ENCODE measurements at places on chromosomes 4 and X.

DNA sequence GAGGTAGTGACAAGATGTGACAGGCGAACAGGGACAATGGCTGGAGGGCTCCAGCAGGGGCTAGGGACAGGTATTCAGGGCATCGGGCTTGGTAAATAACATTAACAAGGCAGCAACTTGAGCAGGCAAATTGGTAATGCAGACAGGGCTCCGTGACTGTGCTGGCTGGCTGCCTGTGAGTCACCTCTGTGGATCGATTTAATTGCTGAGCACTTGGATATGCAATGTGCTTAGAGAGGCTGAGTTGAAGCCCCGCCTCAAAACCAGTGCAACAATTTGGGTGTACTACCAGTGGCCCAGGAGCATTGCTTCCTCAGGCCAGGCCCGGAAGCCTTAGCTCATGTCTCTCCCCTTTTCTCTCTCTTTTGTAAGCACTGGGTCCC lies 19.5 kb downstream of the CNGA2 start:
- no peak for DNase-seq

DNA sequence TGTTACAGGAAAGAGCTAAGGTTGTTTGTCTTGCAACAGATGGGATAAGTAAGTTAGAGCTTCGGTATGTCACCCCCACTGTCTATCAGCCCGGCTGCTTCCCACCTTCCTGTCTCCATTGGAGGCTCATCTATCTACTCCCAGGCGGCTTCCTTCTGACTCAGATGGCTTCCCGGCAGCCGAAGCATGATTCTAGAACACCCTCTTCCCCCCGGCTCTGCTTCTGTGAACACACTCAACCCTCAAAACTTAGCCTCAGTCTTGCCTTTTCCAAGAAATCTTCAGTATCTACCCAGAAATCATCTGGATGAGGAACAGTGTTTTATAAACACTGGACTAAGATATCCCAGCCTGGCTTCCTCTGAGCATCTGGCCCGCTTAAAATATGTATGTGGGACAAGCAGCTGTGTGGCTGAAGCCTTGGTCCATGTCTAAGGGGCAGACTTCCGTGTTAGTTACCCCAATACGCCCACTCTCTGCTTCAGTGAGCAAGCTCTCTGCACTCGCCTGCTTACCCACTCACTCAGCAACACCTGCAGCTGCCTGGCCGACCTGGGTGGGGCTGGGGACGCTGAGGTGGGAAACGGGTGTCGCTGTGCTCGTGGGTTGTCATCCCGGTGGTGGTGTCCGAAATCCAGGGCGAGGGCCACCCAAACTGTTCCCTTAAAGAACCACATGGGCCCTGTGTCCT lies 12.0 kb upstream of the SLC2A9 start:
- DNase-seq: no peak

DNA sequence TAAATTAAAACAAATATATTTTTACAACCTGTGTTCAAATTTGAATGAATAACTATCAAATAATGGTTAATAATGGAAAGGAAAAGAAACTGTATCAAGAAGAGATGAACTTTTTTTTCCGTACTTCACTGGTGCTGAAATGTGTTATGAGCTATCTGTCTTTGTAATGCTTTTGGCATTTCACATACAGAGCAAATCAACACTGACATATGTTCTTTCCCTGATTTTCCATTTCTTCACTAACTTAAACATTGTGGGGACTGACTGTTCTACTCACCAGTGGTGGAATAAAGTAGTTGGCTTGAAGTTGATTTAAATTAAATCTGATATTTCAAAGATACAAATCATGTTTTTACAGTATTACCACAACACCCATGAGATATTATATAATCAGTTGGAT lies 304.0 kb upstream of the BMP3 start:
- DNase-seq: no peak

DNA sequence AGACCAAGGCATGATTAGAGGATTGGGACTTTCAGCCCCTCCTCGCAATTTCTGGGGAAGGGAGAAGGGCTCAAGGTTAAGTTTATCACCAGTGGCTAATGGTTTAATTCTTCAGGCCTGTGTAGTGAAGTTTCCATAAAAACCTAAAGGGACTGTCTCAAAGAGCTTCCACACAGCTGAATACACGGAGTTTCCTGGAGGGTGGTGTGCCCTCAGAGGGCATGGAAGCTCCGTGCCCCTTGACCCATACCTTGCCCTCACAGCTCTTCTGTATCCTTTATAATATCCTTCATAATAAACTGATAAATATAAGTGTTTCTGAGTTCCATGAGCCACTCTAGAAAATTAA lies 66.6 kb upstream of the DDX60 start:
- DNase-seq: no peak

DNA sequence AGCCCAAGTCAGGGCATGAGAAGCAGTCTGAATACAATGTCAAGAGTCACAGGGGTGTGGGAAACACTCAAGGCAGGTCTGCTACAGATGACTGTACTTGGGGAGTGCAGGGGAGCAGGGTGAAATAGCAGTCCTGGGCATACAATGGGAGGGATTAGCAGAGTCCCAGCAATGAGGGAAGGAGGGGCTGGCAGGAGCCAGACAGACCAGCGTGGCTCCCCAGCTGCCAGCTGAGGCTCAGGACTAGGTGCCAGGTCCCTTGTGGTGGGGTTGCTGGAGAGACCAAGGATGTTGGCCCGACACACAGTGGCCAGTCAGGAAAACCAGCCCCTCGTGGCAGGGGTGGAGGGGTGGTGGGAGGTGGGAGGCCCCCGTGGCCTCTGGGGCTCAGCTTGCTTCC lies 86.6 kb downstream of the RTL5 start:
- no peak for DNase-seq

GRCh38 chrX:1462596-1463251 lies 10.0 kb upstream of the ASMTL start:
- DNase-seq: peak; percentile 90

DNA sequence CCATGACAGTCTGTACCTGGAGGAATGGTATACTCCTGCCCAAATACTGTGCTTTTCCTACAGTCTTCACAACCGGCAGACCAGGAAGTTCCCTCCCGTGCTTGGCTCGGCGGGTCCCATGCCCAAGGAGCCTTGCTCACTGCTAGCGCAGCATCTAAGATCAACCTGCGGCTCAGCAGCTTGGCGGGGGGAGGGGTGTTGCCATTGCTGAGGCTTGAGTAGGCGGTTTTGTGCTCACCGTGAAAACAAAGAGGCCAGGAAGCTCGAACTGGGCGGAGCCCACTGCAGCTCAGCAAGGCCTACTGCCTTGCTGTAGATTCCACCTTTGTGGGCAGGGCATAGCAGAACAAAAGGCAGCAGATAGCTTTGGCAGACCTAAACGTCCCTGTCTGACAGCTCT lies 152.7 kb downstream of the TEX11 start:
- peak; percentile 63 for DNase-seq

DNA sequence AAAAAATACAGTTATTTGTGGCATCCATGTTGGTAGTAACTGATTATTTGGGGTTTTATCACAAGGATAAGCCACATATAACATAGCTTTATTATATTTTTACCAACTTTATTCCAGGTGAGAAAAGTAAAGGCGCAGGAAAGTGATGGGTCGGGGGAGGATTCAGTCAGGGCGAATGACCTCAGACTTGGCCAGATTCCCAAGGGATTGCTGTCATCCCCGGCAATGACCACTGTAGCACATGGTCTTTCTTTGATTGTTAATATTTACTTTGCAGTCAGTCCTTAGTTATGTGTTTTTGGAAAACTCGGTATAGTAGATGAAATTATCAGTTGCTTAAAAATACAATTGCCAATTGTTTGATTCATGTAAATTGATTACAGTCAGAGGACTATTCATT lies 17.6 kb downstream of the GRIA3 start:
- no peak for DNase-seq

DNA sequence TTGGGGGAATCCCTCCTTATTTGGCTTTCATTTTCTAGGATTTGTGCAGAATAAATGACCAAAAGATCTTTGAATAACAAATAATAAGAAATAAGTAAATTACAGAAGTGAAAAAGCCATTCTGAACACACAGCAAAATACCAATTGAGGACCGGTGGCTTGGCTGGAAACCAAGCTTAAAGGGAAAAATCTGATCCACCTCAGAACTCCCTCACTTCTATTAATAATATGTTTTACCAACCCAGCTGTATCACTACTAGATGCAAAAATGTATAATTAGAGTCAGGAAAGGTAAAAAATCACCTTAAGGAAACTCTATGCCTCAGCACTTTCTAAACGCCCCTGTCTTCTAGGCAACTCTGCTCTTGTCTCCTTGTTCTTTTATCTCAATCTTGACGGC lies 77.3 kb downstream of the TSPAN5 start:
- DNase-seq: no peak

DNA sequence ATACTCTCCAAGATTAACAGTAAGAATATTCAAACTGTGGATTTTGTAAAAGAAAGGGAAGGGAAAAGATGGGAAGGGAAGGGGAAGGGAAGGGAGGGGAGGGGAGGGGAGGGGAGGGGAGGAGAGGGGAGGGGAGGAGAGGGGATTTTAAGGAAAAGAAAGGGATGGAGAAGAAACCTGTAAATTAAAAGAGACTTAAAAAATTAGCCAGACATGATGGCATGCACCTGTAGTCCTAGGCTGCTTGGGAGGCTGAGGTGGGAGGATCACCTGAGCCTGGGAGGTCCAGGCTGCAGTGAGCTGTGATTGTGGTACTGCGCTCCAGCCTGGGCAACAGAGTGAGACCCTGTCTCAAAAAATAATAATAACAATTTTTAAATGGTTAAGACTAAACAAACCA lies 83.7 kb downstream of the USP46 start:
- no peak for DNase-seq

- no peak for DNase-seq
Measured at GRCh38 chr4:126495163-126495752, 1137.5 kb upstream of the INTU start.

DNA sequence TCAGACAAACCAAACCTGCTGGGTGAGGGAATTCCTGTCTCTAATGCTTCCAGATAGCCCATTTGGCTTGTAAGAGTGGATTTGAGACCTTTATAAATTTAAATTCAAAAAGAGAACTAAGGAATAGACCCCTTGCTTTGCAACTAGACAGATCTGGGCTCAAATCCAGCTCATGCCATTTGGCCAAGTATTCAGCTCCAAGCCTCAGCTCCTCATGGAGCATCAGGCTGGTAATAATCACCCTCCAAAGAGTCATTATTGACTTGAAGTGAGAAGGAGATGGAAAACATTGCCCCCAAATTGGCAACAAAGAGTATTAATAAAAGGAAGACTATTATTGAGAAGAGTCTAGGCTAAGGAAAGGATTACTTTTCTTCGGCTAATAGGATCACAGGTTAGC lies 134.7 kb downstream of the PDE5A start:
- DNase-seq: no peak

- DNase-seq: no peak
Measured at GRCh38 chr4:141462361-141462760, 174.0 kb upstream of the IL15 start.

DNA sequence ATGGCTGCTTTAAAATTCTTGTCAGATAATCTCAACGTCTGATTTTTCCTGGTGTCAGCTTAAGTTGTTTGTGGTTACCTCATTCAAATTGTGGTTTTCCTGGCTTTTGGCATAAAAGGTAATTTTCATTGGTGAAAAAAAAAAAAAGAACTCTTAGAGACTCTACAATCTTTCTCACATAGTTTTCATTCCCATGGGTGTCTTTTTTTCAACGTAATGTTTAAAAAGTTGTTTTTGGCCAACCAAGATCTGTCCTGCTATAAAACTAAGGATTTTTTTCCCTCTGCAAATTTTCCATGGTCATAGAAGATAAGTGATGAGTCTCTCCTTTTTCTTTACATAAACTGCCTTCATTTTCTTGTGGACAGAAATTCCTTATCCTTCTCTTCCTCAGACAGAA lies 28.9 kb upstream of the RPS6KA6 start:
- no peak for DNase-seq

DNA sequence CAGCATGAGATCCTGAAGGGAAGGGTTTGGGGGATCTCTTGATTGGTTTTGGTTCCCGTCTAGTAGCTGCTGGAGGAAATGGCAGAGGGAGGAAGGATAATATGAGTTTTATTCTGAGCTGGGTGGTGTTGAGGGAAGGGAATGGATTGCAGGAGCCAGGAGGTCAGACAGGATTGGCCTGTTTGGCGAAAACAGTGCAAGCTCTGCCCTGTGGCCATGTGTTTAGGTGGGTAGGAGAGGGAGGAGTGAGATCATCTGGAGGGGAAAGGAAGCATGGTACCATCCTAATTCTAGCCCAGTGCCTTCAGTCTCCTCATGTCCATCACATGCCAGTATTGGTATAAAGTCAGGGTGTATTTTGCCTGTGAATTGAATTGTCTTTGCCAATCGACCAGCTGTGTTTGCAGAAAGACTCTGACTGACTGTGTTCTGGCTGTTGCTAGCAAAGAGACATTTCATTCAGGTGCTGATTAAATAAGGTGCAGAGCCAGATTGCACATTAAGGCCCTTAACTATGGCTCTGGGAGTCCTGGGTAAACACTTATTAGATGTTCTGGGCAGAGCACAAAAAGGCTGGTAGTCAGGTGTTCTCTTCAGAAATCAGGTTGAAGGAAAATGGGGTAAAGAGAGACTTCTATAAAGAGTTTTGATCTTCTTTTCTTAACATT lies 10.0 kb downstream of the TMEM164 start:
- no peak for DNase-seq

DNA sequence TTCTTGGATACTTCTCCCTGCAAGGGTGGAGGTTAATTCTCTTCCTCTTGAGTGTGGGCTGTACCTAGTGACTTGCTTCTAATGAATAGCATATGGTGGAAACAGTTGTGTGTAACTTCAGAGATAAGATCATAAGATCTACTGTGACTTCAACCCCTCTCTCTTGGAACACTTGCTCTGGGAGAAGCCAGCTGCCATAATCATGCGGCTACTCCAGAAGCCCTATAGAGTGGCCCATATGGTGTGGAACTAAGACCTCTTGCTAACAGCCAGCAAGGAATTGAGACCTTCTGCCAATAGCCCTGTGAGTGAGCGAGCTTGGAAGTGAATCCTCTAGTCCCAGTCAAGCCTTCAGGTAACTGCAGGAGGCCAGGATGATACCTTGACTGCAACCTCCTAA lies 81.1 kb downstream of the RBMX2 start:
- no peak for DNase-seq

DNA sequence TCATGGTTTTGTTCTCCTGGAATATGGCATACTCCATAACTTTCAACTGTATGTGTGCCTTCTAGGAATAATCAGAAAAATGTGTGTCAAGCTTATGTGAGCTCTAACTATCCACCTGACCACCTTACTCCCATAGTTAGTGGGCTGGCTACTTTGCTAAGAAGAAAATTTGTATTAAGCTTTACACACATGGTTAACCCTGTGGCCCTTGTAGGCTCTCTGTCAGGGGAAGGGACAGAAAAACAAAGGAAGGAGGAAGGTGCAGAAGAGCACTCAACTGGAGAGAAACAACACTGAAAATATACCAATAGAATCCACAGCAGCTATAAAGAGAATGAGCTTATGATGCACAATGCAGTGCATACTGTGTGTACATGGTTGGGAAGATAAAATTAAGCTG lies 84.6 kb downstream of the PPP3CA start:
- no peak for DNase-seq

GRCh38 chrX:43552156-43552555 lies 103.9 kb upstream of the MAOA start:
- DNase-seq: no peak

GRCh38 chrX:6857749-6858148 lies 289.8 kb upstream of the STS start:
- DNase-seq: no peak
